Cerebellar nuclear complex (tissue), 1 donor: ENCODE measurements at places on chromosomes 2 and 18.

DNA sequence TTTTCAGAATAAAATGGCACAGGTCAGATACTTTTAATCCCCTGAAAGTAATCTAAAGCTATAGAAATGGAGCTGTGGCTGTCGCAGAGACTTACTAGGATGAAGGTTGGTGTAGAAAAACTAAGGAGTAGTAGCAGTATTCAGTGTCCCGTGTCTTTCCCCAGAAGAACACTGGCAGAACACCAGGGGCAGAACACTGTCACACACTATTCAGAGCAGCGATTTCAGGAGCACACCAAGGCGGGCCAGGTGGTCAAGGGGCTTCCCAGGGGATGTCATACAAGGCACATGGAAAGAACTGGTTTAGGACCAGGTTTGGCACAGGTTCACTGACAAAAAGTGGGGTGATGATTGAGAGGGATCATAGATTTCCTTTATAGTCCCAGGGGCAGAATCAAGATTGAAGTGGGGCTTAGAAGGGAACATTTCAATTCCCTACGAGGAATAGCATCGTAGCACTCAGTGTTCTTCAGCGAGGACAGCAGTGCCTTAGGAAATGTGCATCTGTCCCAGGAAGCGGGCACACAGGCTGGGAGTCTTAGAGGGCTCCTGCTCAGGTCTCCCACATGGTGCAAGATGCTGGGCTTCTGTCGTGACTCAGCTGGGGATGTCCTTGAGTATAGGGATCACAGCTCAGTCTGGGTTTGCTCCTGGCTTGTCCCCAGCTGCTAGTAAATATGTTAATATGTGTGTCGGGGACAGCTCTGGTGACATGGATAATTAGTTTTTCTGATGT, 22.6 kb downstream of the BCL2L11 start:
- DNase-seq = no peak

DNA sequence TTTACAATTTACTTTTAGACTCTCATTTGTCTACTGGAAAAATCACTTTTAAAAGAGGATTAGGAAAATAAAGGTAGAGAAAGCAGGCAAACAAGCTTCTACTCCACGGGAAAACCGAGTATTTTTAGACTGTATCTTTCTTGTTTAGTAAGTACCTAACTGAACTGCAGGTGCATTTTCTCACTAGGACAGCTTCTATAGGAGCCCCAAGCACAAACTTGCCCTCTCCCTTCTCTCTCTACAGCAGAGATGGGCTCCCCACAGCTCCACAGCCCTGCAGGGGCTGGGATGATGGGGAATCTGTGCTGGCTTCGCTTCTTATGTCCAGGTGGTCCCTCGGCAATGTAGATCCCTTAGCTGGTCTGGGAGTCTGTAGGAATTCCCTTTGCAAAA, 16.2 kb downstream of the PSTPIP2 start:
- no peak for DNase-seq

DNA sequence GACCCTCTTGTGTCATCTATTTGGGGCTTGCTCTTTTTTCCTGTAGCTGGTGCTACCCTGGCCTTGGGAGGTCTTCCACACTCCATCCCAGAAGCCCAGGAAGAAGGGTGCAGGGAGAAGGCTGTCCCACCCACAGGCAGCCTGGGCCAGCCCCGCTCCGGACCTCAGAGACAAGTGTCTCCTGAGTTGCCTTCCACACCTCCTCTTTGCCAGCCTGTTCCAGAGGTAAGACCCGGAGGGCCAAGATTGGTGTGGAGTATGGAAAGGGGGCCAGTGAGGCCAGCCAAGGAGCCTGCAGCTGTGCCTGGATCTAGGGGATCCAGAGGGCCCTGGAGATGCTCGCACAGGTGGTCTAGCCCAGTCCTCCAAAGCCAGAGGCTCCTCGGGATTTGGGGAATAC, 40.5 kb downstream of the ST8SIA5 start:
- DNase-seq = no peak

DNA sequence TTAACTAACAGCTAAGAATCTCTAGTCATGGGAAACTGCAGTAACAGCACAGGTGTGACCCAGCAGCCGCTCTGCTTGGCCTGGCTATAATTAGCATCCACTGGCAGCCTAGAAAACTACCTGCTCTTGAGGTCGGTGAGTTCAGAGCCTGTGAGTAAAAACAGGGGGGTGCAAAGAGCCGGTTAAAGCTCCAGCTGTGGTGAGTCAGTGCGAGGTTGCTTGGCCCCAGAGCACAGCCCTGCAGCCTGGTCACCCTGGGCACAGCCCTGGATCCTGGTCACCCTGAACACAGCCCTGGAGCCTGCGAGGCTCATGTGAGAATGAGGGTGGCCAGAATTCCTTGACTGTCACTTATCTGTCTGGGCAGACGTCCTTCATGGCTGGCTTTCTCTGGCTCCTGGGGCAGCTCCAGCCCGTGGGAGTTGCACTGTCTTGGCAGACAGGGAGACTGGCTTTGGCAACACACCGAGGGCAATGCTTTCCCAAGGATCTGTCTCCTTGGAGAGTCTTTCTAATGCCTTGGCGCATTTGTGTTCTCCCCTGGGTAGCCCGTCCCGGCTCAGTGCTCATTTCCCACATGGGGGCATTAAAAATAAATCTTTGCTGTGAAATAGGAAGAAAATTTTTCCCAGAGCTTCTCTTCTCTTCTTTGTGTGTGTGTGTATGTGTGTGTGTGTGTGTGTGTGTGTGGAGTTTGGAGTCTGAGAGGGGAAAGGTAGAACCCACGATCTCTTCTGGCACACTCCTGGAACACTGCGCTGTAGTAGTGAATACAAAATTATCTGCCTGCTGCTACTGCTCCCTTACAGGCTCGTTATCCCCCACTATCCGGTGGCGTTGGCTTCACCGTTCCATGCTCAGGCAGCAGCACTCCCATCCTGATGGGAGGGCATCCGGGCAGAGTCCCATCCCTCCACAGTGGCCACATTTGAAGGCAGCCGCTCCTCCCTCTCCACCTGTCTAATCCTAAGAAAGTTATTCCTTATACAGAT, 250.2 kb upstream of the MEX3C start:
- DNase-seq = no peak
